Breast epithelium (tissue), 4 donors: ENCODE measurements at places on chromosomes 13 and 19.

- peak; percentile 23 for DNase-seq
Measured at GRCh38 chr19:44657211-44657921, 13.7 kb downstream of the PVR start.

DNA sequence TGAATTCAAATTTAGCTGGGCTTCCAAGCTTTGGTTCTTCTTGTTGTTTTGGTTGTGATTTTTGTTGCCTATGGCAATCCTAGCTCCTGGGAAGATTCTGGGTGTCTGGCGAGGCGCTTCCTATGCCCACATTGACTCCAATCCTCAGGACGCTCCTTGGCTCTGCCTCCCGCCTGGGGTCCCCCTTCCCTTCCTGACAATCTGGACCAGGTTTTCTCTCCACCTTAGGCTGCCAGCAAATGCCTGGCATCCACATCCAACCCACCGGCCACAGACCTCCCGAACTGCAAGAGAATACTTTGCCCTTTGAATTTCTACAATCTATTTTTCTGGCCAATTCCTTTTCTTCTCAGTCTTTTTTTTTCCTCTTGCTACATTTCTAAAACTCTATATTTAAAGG, 186.9 kb upstream of the UBL3 start:
- no peak for DNase-seq

DNA sequence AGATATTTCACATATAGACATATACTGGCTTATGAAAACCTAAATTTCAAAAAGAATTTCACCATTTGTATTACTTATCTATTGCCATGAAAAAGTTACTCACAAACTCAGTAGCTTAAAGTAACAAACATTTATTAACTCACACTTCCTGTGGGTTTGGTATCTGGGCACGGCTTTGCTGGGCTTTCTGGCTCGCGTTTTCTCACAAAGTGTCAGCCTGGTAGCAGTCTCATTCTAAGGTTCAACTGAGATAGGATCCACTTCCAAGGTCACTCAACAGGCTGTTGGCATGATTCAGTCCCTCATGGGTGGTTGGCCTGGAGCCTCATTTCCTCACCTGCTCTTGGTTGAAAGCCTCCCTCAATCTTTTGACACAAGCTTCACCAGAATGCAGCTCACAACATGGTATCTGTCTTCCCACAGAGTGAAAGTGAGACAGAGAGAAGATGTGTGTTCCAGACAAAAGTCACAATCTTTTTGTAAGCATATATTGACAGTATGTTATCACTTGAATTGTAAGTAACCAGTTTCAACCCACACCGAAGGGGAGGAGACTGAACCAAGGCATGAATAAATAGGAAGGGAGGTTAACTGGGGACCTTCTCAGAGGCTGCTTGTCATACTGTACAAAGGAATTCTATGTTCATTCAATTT, 1065.8 kb upstream of the SPRY2 start:
- DNase-seq, result no peak

- DNase-seq, result no peak
Measured at GRCh38 chr19:29942404-29943261, 594 bp downstream of the URI1 start.

GRCh38 chr13:30495746-30496145, 30.0 kb upstream of the HMGB1 start:
- no peak for DNase-seq

- no peak for DNase-seq
Measured at GRCh38 chr19:36688058-36688457, 646 bp downstream of the ZNF567 start.

DNA sequence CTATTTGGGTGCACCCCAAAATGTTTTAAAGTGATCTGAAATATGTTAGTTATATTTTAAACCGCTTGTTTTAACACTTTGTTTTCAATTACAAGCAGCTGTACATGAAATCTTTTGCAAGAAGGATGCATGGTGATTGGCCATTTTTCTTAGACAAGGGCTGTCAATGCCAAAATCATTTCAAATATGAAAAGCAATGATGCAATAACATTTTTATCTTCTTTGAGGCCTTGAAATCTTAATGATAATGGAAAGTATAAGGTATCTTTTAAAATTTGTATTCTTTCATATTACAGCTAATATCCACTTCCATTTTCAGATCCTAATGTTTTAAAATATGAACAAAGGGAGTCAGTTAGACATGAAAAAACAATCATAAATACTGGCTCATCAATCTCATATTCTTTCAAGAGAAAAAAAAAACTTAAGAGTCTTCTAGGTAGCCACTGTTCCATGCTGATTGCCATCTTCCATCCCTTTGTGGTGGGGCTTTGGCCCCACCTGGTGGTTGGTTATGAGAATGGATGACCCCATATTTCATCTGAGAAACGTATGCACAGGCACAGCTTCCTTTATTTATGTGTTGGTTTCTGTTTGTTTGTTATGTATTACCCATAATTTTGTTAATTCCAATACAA, 330.3 kb upstream of the MIR17HG start:
- no peak for DNase-seq

DNA sequence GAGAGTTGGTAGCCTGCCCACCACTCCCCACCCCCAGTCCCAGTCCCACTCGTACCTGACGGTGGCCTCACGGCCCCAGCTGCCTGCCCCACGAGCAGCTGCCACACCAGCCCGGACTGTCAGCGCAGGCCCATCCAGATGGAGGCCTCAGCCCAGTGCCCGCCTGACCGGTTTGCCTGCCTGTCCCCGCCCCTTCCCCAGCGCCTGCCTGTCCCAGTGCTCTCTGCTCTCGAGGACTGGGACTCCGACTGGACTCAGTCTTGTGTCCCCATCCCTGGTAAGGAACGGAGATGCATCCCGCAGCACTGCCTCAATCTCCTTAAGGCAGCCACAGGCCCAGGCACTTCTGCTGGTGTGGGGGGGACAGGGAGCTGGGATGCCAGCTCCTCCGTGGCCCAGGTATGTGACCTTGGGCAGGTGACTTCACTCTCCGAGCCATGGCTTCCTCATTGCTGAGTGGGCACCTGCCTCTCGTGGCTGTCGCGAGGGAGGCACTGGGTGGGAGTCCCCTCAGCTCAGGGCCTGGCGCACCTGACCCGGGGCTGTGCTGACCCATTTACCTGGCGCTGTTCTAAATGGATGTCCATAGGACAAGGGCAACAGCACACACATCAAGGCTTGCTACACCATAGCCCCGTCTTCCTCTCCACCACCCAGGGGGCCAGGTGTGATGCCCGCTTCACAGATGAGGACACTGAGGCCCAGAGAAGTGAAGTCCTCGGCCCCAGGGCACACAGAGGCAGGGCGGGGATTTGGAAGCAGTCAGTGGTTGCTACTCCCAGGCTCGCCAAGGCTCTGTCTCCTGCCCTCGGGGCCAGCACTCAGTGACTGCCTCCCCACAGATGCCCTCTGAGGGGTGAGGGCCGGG, at the start of gene NKPD1:
TSS of gene NKPD1 (minus strand) at position 113 of the 868 bp plus-strand sequence. CDS start 832 bp downstream, outside the sequence.
- peak; percentile 72 for DNase-seq

GRCh38 chr13:19052931-19053330, 128.7 kb downstream of the TUBA3C start:
- no peak for DNase-seq

GRCh38 chr19:48506138-48506733, 5.4 kb downstream of the LMTK3 start:
- no peak for DNase-seq

DNA sequence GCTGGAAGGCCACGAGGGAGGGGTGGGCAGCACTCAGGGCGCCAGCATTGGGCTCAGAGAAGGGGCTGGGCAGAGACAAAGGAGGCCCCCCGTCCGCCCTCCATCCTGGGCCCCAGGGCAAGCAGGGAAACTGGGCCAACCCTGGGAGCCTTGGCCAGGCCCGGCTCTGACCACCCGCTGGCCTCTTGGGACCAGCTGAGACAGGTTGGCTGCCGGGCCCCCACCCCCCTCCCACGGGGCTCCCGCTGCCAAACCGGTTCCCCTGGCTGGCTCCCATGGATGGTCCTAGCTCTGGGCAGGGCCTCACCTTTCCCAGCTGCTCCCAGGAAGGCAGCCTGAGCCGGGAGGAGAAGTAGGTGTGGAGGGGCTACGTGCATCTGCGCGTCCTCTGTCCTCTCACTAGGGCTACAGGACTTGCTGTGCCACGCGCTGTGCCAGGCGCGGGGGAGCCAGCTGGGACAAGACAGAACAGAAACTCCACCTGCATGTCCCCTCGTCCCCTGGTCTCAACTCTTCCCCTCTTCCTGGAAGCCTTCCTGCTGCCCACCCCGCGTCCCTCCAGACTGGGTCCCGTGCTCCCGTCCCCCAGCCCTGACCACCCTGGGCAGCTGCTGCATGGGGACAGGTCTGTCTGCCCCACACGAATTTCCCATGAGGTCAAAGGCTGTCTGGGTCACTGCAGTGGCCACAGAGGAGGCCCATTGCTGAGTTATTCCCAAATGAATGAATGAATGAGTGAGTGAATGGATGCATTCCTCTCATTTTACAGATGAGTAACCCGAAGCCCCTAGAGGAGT, 29.1 kb upstream of the NCCRP1 start:
- DNase-seq, result peak; percentile 71

GRCh38 chr13:29939158-29939557, 88.7 kb upstream of the UBL3 start:
- DNase-seq, result no peak

DNA sequence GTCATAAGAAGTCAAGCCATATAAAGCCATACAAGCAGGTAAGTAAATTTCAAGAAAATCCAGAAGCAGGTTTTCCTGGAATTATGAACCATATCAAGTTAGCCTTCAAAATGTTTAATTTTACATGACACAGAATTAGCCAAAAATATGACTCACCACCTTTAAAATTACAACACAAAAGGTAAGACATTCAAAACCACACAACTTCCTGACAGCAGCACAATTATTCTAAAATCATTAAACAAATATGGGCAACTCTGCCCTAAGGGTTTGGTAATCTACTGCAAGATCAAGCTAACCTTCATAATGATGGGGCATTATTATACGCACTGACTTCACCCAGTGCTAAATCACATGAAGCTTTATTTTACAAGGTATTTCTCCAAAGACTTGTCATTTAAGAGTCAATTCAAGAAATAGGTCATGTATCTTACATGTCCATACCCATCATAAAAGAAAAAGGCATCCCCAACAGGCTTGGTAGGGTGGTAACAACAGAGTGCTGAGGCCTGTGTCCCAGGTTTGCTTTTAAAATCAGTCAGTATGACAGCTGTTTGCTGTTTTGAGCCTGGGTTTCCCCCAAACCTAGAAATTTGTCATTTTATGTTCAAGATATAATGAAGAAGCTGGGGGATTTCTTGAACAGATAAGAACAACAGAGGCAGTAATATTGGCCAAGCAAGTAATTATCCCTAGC, 15.2 kb downstream of the RCBTB1 start:
- no peak for DNase-seq

- DNase-seq, result no peak
Measured at GRCh38 chr13:20161275-20161950, 561 bp upstream of the GJA3 start.

- no peak for DNase-seq
Measured at GRCh38 chr13:44380404-44381165, 7.0 kb downstream of the SERP2 start.

DNA sequence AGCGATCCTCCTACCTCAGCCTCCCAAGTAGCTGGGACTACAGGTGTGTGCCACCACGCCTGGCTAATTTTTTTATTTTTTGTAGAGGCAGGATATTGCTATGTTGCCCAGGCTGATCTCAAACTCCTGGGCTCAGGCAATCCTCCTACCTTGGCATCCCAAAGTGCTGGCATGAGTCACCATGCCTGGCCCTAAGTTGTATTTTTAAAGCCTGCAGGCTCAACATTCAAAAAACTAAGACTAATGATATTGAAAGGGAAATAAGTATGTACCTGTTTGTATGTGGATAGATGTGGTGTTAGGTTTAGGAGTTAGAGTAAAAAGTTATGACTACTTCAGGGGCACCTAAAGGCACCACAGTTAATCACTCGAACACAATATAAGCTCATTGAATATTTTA, 5.4 kb upstream of the IPO5 start:
- DNase-seq, result no peak

- no peak for DNase-seq
Measured at GRCh38 chr13:98999639-98999952, 21.7 kb upstream of the DOCK9 start.

DNA sequence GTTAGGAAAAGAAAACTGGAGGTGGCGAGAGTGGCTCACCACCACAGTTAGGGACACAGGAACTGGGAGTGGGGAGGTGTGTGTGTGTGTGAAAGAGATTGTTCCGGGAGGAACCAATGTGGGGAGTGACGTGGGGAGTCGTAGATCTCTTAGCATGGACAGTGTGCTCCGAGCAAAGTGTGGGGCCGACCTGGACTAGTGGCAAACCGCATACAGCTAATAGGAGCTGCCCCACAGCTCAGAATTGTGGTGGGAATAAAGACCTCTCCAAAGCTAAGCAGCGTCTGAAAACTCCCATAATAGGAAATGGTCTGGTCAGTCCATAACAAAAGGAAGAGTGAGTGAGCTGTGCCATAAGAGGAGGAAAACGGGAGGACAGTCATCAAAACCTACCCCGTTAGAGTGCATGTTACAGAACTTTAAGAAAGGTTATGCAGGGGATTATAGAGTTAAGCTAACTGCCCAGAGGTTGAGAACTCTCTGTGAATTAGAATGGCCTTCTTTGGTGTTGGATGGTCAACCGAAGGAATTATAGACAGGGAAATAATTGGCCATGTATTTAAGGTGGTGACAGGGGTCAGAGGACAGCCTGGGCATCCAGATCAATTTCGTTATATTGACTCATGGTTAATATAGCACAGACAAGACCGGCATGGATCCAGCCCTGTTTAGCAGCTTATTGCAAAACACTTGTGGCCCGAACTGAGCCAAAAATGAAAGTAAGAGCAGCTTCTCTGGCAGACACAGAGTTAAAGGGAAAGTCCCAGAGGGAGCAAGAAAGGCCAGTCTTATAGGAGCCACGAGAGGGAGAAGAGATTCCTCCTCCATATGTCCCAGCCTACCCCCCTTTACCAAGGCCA, 8.9 kb upstream of the SLC15A1 start:
- DNase-seq, result no peak
